ENCODE measurements at places on chromosomes 5 and 9. TPM values are rescaled to one million over a fixed set of nuclear protein-coding genes. Genes with fewer than 3 reads are reported as not detected.
A peak's percentile ranks its signal among the peaks of the same experiment; 100 is the strongest.

DNA sequence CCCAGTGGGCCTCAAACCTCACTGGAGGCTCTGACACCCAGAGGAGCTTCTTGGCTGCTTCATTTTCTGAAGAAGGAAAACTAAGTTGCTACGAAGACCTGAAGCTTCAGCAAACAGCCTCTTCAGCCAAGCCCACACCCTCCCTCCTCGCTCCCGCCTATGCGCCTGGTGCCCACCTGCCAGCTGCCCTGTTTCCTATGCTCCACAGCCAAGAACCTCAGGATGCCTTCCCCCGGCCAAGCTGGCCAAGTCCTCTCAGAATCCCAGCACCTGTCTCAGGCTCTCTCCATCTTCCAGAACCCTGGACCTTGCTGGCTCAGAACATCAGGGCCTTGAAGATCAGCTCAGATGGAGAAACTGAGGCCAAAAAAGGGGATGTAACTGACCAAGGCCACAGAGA is 60.4 kb downstream of the STK10 start:
- H3K4me1 ChIP-seq, result no peaks in the 10 kb centered on the region
- no peak overlapping the region for H3K4me3 ChIP-seq
- DNase-seq, result no peak
- no peaks in the 10 kb centered on the region for H3K36me3 ChIP-seq

GRCh38 chr9:130542457-130543228 is 36.7 kb upstream of the FUBP3 start:
- H3K36me3 ChIP-seq, result no peaks in the 10 kb centered on the region
- no peak overlapping the region for H3K27ac ChIP-seq
- DNase-seq, result no peak
- no peaks in the 10 kb centered on the region for H3K27me3 ChIP-seq
- no peak overlapping the region for H3K4me3 ChIP-seq

The CARD9 gene
- 6.6 TPM for total RNA-seq

The CA9 gene
- 10.7 TPM for total RNA-seq

The G3BP1 gene
- 182 TPM for total RNA-seq

DNA sequence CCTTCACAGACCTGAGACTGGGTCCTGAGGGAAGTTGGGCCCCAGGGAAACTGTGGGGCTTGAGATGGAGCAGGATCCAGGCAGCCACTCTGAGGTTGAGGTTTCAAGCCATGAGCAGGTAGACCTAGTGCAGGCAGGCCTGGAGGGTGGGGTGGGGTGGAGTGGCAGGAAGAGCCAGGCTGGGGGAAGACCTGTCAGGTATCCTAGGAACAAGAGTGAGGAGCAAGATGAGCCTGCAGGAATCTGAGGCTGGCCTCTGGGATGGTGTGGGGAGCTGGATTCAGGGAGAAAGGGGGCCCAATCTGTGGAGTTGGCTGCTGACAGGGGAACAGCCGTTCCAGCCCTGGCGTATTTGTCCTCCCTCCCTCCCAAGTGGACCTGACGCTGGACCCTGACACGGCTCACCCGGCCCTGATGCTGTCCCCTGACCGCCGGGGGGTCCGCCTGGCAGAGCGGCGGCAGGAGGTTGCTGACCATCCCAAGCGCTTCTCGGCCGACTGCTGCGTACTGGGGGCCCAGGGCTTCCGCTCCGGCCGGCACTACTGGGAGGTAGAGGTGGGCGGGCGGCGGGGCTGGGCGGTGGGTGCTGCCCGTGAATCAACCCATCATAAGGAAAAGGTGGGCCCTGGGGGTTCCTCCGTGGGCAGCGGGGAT is 9.8 kb downstream of the RACK1 start:
- no peaks in the 10 kb centered on the region for H3K27me3 ChIP-seq
- H3K4me1 ChIP-seq, result no peaks in the 10 kb centered on the region
- no peak overlapping the region for H3K27ac ChIP-seq

- H3K4me3 ChIP-seq, result no peak overlapping the region
- peaks cover 7% of the 10 kb centered on the region for H3K4me1 ChIP-seq
- H3K36me3 ChIP-seq, result no peaks in the 10 kb centered on the region
Observed at GRCh38 chr5:124935065-124935464, 188.6 kb upstream of the ZNF608 start.

DNA sequence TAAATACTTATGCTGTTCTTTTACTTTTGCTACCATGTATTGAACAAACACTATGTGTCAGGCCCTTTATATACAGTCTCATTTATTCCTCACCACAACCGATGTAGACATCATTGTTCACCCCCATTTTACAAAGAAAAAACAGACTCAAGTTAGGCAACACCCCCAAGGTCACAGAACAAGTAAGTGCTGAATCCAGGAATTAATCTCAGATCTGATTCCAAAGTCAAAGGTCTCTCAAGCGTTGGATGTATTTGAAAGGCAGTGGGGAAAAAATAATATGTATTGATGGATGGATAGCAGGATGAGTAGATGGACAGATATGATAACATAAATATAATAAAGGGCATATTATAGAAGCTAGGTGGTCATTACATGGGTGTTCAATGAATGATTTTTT is 85.1 kb upstream of the VLDLR start:
- no peaks in the 10 kb centered on the region for H3K36me3 ChIP-seq
- H3K4me3 ChIP-seq, result no peak overlapping the region
- H3K27ac ChIP-seq, result no peak overlapping the region
- no peaks in the 10 kb centered on the region for H3K4me1 ChIP-seq
- no peak for DNase-seq

The CDH9 gene
- total RNA-seq, result not detected

GRCh38 chr9:33025572-33026342 is 684 bp downstream of the DNAJA1 start:
- H3K27me3 ChIP-seq, result no peaks in the 10 kb centered on the region
- H3K4me1 ChIP-seq, result peaks cover 54% of the 10 kb centered on the region
- H3K27ac ChIP-seq, result peak overlapping the region; percentile 96
- DNase-seq, result no peak
- H3K36me3 ChIP-seq, result peaks cover 2% of the 10 kb centered on the region

DNA sequence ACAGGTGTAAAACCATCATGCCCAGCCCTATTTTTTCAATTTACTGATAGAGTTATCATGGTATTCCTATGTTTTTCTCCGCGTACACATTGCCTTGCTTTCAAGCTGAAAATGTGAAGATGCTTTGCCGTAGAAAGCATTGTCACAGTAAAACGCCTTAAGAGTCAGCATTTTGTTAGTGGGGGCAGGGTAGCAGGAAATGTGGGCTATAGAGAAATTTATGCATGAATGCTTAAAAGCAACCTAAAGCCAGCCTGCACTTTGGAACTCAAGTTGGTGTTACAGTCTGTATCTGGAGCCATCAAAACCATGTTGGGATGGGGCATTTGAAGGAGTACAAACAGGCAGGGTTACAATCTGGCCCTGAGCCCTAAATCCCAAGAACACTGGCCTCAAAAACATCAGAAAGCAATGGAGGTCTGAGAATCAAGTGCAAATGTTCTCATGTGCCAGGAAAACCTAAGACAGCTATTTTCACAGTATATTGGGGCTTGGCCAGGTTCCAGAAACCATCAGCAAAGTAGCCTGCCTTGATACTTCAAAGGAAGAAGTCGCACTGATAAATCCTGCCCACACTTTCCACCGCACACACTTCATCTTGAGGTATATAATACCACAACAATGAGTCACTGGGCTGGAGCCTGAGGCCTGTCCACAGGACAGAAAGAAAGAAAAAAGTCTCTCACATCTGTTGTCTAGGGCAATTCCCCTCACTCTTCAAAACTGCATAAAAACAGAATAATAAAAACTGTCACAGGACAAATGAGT is 313.8 kb downstream of the ENC1 start:
- H3K36me3 ChIP-seq, result no peaks in the 10 kb centered on the region
- no peak overlapping the region for H3K4me3 ChIP-seq
- H3K27me3 ChIP-seq, result no peaks in the 10 kb centered on the region
- H3K4me1 ChIP-seq, result peaks cover 11% of the 10 kb centered on the region
- no peak overlapping the region for H3K27ac ChIP-seq
- DNase-seq, result no peak

The OR2Y1 gene
- not detected for total RNA-seq

- H3K36me3 ChIP-seq, result no peaks in the 10 kb centered on the region
- DNase-seq, result no peak
- H3K27me3 ChIP-seq, result no peaks in the 10 kb centered on the region
- peak overlapping the region; percentile 82 for H3K27ac ChIP-seq
- peak overlapping the region; percentile 85 for H3K4me3 ChIP-seq
Observed at GRCh38 chr9:129665814-129666520, 520 bp downstream of the PRRX2 start.

GRCh38 chr9:89778100-89779090 is 173.6 kb downstream of the GADD45G start:
- H3K27ac ChIP-seq, result no peak overlapping the region
- DNase-seq, result no peak
- H3K4me3 ChIP-seq, result no peak overlapping the region
- no peaks in the 10 kb centered on the region for H3K36me3 ChIP-seq
- no peaks in the 10 kb centered on the region for H3K27me3 ChIP-seq
- H3K4me1 ChIP-seq, result no peaks in the 10 kb centered on the region

DNA sequence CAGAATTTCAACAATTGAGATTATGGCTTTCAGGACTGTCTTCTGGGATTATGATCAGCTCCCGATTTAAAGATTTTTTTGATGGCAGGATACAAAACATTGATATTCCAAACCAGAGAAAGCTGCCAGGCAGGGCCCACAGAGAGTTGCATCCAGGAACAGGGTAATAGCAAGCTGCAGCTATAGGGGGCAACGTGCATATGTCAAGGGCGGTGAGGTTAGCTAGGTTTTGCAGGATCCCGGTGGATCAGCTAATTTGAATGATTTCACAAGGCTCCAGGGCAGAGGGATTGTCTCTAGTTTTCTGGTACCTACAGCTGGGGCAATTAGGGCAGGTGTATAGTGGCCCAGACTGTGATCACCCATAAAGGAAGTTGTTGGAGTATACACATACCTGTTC is 339.4 kb downstream of the CHSY3 start:
- no peak overlapping the region for H3K27ac ChIP-seq
- no peaks in the 10 kb centered on the region for H3K36me3 ChIP-seq
- H3K4me1 ChIP-seq, result no peaks in the 10 kb centered on the region
- DNase-seq, result no peak

The FOXD4 gene
- total RNA-seq, result 0.28 TPM

GRCh38 chr5:134545070-134545868 is 19.8 kb downstream of the JADE2 start:
- H3K4me3 ChIP-seq, result no peak overlapping the region
- H3K27me3 ChIP-seq, result no peaks in the 10 kb centered on the region
- peaks cover 71% of the 10 kb centered on the region for H3K4me1 ChIP-seq
- peak overlapping the region; percentile 63 for H3K27ac ChIP-seq

The ALDOB gene
- not detected for total RNA-seq

DNA sequence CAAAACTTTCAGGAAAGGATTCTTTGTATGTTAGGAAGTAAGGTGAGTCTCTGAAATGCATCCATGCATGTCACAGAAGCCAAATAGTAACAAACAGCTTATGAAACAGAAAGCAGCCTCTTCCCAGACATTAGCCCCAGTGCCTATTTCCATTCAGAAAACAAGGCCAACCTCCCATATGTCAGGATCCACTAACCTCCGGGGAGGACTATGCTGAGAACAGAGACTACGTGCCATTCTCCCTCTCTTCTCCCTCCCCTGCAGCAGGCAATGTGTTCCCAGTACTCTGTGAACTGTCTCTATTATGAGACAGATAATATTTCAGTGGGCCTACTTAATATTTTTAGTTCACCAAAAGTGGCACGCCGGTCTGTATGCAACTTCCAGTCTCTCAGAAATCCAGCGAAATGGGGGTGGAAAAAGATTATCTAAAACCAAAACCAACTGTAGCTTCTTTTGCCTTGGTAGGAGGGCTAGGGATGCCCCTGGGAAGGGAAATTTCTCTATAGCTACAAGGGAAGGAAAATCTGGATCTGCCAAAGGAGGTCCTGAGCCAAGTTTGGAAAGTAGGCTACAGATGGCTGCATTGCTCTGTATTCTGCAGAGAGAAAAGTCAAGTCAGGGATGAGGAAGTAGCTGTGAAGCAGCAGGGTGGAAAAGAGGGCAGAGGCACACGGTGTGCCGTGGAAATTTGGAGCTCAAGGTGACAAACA is 42.0 kb downstream of the VLDLR start:
- H3K36me3 ChIP-seq, result no peaks in the 10 kb centered on the region
- no peak overlapping the region for H3K4me3 ChIP-seq
- H3K4me1 ChIP-seq, result no peaks in the 10 kb centered on the region
- no peak overlapping the region for H3K27ac ChIP-seq

GRCh38 chr9:86891886-86892437 is 55.3 kb downstream of the GAS1 start:
- H3K4me1 ChIP-seq, result no peaks in the 10 kb centered on the region
- DNase-seq, result no peak
- H3K4me3 ChIP-seq, result no peak overlapping the region
- H3K36me3 ChIP-seq, result no peaks in the 10 kb centered on the region
- no peak overlapping the region for H3K27ac ChIP-seq
- no peaks in the 10 kb centered on the region for H3K27me3 ChIP-seq

The IFNA4 gene
- total RNA-seq, result not detected

The C5orf52 gene
- total RNA-seq, result not detected

The MCC gene
- total RNA-seq, result 27.2 TPM

GRCh38 chr5:73155271-73156222 is 17.4 kb upstream of the TMEM174 start:
- no peaks in the 10 kb centered on the region for H3K27me3 ChIP-seq
- no peak overlapping the region for H3K27ac ChIP-seq
- DNase-seq, result no peak
- no peaks in the 10 kb centered on the region for H3K4me1 ChIP-seq

GRCh38 chr5:99694884-99695283 is 766.1 kb upstream of the CHD1 start:
- H3K4me3 ChIP-seq, result no peak overlapping the region
- no peaks in the 10 kb centered on the region for H3K36me3 ChIP-seq
- DNase-seq, result no peak
- H3K27ac ChIP-seq, result no peak overlapping the region

GRCh38 chr9:117306032-117306431 is 108.8 kb downstream of the ASTN2 start:
- no peak overlapping the region for H3K27ac ChIP-seq
- H3K36me3 ChIP-seq, result no peaks in the 10 kb centered on the region
- no peaks in the 10 kb centered on the region for H3K4me1 ChIP-seq
- H3K4me3 ChIP-seq, result no peak overlapping the region

DNA sequence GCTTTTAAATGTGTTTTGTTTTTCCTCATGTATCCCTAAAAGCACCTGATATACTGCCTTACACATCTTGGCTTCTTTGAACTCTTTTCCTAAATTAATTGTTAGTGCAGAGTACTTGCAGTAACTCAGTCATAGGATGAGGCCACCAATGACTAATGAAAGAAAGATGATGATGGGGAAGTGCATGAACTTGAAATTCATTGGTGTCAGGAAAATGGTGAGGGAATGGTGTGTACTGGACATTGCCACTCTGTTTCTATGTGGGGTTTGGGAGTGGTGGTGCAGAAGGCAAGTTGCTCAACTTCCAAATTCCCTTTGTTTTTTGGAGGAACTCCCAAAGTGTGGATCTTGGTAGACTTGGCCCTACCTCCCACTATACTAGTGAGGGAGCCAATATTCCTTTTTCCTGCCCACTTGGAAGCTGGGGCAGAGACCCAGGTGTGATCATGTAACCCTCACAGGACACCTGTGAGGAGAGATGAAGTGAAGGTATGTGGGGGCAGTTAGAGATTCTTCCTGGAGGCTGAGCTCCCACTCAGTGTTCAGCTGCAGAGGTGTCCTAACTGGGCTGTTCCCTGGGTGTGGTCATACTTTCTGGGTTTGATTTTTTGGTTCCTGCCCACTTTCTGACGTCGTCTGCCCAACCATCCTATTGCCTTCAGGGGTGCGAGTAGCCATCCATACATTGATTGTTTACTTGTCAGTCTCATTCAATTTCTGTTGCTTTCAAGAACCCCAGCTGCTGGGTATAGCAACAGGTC is 298.5 kb downstream of the MAST4 start:
- no peaks in the 10 kb centered on the region for H3K27me3 ChIP-seq
- H3K36me3 ChIP-seq, result no peaks in the 10 kb centered on the region
- no peak overlapping the region for H3K27ac ChIP-seq
- no peaks in the 10 kb centered on the region for H3K4me1 ChIP-seq
- no peak overlapping the region for H3K4me3 ChIP-seq
- DNase-seq, result no peak

GRCh38 chr9:30723656-30724055 is 1660.8 kb upstream of the ACO1 start:
- no peaks in the 10 kb centered on the region for H3K36me3 ChIP-seq
- H3K27ac ChIP-seq, result no peak overlapping the region
- no peak for DNase-seq
- H3K4me1 ChIP-seq, result no peaks in the 10 kb centered on the region
